Tibial nerve (tissue), 4 donors: ENCODE measurements at places on chromosomes 1 and 21. TPM values are rescaled to one million over a fixed set of nuclear protein-coding genes. Genes with fewer than 3 reads are reported as not detected.
A peak's percentile ranks its signal among the peaks of the same experiment; 100 is the strongest.

- no peak for DNase-seq
These were observed 34.2 kb downstream of the GRHL3 start for GRCh38 chr1:24353292-24353891.

DNA sequence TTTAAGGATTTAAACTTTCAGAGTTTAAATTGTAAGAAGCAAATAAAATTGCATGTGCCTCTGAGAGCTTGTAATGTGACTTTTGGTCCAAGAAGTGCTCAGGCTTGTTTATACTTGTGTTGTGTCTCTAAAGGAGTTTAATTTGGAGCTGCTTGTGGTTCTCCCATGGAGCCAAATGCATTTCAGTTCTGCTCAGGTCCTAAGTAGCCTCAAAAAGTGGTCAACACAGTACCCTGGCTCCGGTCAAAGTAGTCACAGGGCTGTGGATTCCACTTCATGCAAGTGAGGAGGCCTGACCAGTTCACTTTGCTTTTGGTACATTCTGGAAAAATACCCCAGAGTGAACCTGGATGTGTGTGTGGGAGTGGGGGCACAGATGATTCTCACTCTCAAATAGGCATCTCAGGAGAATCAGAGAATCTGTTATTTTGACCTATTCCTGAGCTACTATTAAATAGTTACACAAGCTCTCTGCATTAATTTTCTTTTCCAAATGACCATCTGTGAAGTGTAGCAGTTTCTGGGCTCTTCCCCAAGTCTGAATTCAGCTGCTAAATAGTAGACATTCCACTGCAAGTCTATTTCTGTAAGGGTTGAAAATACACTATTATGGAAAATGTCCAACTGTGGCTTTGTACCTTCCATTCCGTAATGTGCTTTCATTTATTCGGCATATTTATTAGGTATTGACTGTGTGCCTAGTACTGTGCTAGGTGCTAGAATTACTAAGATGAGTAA lies 31.7 kb upstream of the AGO1 start:
- DNase-seq = no peak

DNA sequence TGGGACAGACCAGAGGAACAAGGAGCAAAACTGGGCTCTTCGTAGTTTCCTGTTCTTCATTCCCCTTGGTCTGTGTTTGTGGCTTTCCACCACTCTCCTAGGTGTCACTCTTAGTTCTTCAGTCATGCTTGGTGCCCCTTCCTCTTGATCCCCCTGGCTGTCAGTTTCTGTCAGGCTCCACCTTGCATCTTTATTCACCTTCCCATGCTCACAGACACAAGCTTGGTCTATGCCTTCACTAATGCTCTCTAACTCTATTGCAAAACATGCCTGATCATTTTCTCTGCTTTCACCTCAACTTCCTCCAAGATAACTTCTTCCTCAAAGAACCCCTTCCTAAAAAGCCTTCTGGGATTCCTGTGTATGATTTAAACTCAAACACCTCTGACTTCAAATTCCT lies 122.9 kb downstream of the GLUL start:
- no peak for DNase-seq

- DNase-seq = no peak
These were observed 42.5 kb downstream of the NEK2 start for GRCh38 chr1:211632808-211633523.

- no peak for DNase-seq
These were observed 37.1 kb downstream of the EIF4G3 start for GRCh38 chr1:21139601-21140000.

DNA sequence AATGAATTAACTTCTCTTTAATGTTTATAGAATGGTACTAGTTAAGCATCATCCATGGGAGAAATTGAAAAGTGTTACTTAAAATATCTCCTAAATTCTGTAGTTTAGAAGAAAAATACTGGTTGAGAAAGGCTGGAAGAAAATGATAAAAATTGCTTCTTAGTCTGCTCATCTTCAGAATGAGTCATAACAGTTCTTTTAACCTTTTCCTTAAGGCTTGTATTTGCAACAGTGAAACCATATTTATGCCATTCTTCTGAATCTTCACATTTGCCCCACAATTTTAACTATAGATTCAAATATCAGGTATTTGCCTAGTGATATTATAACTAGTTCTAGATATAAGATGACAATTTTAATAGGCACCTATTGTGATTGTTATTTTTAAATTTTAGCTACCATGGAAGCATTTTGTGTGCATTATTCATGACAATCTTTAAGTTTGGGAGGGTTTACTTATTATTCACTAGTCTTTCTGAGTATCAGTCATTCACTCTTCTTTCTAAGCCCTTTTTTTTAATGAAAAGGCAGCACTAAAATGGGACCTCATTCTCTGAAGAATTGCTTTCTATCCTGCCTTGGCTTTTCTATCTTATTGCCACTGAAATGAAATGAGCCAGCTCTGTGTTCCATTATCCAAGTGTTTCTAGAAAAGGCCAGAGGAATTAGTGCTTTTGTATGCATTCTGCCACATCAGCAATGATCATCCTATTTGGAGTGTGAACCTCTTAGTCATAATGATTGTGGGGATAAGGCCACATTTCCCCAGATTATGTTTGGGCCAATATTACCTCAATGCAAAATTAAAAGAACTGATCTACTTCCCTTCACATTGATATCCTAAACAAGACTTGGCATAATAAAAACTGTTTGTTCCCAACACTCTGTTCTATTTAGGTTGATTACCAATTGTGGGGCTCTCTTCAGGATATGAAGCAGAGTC lies 58.4 kb downstream of the SAMSN1 start:
- no peak for DNase-seq

- DNase-seq = no peak
These were observed 1.1 kb upstream of the RCAN3 start for GRCh38 chr1:24501371-24502064.

GRCh38 chr1:17606826-17607440 lies 67.4 kb downstream of the ARHGEF10L start:
- DNase-seq = peak; percentile 66

- DNase-seq = no peak
These were observed 1.9 kb upstream of the TEKT2 start for GRCh38 chr1:36081926-36082485.

DNA sequence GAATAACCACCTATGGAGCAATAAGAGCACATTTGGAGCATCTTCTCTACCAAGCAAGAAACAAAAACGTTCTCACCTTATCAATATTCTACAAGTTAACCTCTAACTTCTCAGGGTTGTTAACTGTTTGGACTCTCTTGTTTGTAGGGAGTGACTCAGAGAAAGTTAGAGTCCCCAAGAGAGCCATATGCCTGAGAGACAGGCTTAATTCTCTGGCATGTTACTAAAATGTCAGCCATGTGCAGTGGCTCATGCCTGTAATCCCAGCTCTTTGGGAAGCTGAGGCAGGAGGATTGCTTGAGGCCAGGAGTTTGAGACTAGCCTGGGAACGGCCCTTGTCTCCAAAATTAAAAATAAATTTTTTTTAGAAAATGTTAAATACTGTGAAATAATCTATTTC lies 4.2 kb upstream of the HENMT1 start:
- DNase-seq = no peak

DNA sequence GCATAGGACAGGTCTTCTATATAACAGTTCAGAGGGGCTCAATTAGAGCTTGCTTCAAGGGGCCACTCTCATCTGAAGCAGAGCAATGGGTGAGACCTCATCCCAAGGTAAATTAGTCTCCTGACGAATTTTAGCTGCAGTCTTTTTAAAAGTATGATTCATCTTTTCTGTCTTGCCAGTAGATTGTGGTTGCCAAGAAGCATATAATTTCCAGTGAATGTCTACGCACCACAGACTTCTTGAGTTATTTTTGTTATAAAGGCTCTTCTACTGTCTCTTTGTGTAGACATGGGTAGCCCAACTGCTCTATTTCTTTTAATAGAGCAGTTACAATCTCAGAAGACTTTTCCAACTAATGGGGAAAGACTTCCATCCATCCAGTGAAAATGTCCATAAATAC lies 108.9 kb upstream of the FMN2 start:
- no peak for DNase-seq

- DNase-seq = no peak
These were observed 84.5 kb upstream of the SAMSN1 start for GRCh38 chr21:14630556-14631069.

- no peak for DNase-seq
These were observed 6.8 kb upstream of the PSMG1 start for GRCh38 chr21:39189857-39190604.

DNA sequence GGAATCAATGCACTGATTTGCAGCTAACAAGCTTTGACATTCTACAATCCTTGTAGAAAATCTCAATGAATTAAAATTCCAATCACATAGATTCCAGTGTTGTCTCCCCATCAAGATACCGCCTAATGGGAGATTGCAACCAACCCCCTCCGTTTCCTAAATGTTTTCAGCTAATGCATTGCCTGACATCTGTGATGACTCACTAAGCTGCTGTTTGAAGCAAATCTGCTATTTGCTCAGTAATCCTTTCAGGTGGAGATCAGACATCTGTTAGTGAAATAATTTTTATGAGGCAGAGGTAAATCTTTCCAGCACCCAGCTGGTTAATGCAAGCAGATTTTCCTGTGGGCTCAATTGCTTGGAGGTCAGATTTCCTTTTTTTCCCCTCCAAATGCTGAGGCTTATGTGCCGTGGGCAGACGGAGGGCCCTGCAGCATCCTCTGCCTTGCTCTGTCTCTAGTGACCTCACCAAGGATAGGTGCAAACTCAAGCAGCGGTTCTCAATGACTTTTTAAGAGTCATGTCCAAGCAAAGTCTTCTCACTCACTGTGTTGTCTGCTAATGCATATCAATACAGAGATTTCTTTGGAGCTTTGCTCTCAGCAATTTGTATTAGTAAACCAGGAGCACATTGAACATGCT lies 91.1 kb upstream of the RAB3GAP2 start:
- no peak for DNase-seq

GRCh38 chr1:36342426-36343185 lies 19.2 kb upstream of the EVA1B start:
- DNase-seq = peak; percentile 44

DNA sequence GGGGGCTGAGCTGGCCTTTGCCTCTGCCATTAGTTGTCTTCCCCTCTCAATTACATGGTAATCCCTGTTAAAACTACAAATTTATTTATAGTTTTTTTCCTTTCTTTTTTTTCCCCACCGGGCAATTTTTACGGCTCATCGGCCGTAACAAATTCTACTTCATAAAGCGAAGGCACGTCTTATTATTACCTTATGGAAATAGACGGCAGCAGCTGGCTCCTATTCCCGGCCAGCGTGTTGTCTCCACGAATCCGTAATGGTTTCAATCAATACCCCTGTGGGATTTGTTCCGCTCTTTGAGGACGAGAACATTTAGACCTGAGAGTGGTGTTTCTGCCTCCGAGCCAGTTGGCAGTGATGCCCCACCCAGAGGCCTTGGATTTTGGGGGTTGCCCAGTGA lies 52.4 kb upstream of the IGSF21 start:
- no peak for DNase-seq

DNA sequence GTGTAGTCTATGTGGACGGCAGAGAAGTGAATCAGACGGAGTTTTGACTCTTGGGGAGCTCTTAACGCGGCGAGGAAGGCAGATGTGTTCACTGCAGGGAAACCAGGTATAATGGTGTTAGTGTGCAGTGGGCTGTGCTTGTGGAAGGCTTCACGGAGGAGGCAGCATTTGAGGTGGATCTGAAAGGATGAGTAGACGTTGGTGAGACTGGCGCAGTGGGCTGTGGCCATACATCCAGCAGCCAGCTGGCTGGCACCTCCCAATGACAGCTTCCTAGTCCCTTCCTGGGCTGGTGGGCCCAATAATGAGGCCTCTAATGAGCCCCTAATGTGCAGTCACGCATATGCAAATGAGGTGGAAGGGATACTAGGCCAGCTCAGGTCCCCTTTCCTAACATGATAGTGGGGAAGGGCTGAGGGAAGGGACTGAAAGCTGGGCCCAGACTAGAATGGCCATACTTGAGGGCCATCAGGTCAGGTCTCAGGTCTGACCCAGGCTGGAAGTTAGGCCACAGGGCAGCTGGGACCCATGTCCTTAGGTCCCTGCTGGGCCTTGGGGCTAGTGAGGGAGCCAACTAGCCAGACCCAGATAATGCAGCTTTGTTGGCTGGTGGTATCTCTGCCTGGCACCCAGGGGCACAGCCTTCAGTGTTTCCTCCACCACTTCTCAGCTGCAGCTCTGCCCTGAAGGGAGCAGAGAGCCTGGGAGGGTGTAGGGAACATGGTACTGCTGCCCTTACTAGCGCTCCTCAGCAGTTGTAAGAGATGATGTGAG lies 3.8 kb downstream of the MAP7D1 start:
- no peak for DNase-seq

DNA sequence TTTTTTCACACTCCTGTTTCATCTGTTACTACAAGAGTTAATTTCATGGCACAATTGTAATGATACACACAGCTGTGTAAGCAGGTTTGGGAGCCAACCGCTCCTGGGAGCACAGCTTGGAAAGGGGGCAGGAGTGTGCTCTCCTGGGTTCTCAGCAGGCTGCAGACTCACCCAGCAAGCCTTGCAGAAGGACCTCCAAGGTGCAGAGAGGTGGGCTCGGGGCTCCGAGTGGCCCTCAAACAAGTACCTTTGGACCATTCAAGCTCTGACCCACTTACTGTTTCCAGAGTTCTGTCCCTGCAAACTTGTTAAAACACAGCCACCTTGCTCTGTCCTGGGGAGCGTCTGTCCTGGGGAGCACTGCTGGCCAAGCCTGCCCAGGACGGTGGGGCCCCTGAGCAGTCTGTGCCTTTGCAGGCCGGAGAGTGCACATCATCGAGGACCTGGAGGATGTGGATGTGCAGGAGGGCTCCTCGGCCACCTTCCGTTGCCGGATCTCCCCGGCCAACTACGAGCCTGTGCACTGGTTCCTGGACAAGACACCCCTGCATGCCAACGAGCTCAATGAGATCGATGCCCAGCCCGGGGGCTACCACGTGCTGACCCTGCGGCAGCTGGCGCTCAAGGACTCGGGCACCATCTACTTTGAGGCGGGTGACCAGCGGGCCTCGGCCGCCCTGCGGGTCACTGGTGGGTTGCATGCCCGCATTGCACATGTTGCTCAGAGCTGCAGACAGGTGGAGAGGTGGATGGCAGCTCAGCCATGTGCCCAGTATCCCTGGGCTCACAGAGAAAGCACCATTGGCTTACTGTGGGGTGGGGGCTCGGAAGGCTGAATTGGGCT lies 78.0 kb downstream of the OBSCN start:
- DNase-seq = no peak

- DNase-seq = no peak
These were observed 4.1 kb downstream of the LEPR start for GRCh38 chr1:65424573-65424889.

- no peak for DNase-seq
These were observed 108.2 kb downstream of the CDC7 start for GRCh38 chr1:91608876-91609275.

GRCh38 chr1:193489191-193489590 lies 302.8 kb upstream of the B3GALT2 start:
- DNase-seq = no peak

GRCh38 chr1:59139396-59139795 lies 157.5 kb upstream of the FGGY start:
- DNase-seq = no peak

Gene ZDHHC18
- 10.5 TPM for total RNA-seq

Gene CHI3L2
- 6.8 TPM for total RNA-seq

Gene SLC5A9
- total RNA-seq = not detected

Gene SLC22A15
- total RNA-seq = 8.8 TPM

Gene UMODL1
- total RNA-seq = not detected

Gene IFNGR2
- 153 TPM for total RNA-seq

Gene S100A16
- total RNA-seq = 45.5 TPM

Gene KCNJ15
- total RNA-seq = 2.4 TPM

Gene LCE2A
- total RNA-seq = not detected

Gene CTPS1
- total RNA-seq = 29.8 TPM

Gene CFHR2
- not detected for total RNA-seq

Gene CFHR3
- total RNA-seq = 0.59 TPM

Gene CDCP2
- total RNA-seq = 0.44 TPM

Gene LGR6
- not detected for total RNA-seq

Gene SERTAD4
- 0.60 TPM for total RNA-seq

Gene CDC7
- total RNA-seq = 0.59 TPM

Gene LRRN2
- total RNA-seq = 16.1 TPM
